ENCODE measurements at places on chromosomes 3 and 15. TPM values are rescaled to one million over a fixed set of nuclear protein-coding genes. Genes with fewer than 3 reads are reported as not detected.

GRCh38 chr3:49751501-49751900, 27.8 kb upstream of the GMPPB start:
- DNase-seq = no peak

DNA sequence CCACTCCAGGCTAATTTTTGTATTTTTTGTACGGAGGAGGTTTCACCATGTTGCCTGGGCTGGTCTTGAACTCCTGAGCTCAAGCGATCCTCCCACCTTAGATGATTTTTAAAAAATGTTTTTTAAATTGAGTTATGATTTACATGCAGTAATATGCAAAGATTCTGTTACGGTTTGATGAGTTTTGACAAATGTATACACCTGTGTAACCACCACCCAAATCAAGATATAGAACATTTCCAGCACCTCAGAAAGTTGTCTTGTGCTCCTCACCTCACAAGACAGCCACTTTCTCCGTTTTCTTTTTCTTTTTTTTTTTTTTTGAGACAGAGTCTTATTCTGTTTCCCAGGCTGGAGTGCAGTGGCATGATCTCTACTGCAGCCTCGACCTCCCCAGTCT, 4.8 kb downstream of the SLC6A6 start:
- no peak for DNase-seq

GRCh38 chr15:86383611-86384010, 303.9 kb downstream of the AGBL1 start:
- DNase-seq = no peak

- no peak for DNase-seq
These were observed 67.8 kb downstream of the OPA1 start for GRCh38 chr3:193660698-193661411.

GRCh38 chr3:117998071-117998470, 1036.6 kb downstream of the IGSF11 start:
- DNase-seq = no peak

DNA sequence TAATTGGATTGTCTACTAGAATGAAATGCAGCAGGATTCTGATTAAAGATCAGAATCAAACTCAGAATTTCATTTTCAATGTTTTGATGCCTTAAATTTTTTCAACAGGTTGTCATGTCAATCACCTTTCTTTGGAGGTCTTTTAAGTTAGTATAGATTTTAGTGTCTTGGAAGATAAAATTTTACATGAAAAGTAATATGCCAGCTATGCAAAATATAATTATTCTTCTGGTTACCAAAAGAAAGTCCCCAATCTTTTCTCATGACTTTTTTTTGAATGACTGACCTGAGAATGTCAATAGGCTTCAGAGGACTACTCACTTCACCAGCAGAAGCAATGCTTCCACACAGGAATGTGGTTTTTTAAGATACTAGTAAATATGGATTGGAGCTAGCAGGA, 4.3 kb downstream of the FGF7 start:
- DNase-seq = no peak

DNA sequence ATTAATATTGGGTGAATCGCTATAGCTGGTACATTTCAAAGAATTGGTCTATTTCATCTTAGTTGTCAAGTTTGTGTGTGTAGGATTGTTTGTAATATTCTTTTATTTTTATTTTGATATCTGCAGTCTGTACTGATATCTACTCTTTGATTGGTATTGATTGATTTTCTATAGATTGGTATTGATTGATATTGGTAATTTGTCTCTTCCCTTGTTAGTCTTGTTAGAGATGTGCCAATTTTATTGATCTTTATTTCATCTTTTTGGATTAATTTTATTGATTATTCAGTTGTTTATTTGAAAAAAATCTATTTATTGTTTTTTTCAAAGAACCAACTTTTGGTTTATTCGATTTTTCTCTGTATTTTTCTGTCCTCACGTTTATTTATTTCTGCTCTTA, 61.4 kb downstream of the TM2D3 start:
- DNase-seq = no peak

DNA sequence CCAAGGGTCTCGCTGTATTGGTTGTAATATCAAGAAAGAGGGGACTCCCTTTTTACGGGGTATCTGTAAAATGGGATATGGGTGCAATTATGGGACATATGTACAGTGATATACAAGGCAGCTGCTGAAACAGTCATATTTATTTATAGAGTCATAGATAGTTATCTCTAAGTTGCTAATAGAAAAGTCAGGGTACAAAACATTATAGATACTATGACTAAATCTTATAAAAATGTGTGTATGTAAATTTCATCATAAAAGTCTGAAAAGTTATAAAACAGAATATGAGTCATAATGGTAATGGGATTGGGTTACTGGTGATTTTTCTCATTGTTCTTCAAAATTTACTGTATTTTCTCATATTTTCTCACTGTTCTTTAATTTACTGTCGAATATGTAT, 344.9 kb upstream of the SLCO3A1 start:
- no peak for DNase-seq

DNA sequence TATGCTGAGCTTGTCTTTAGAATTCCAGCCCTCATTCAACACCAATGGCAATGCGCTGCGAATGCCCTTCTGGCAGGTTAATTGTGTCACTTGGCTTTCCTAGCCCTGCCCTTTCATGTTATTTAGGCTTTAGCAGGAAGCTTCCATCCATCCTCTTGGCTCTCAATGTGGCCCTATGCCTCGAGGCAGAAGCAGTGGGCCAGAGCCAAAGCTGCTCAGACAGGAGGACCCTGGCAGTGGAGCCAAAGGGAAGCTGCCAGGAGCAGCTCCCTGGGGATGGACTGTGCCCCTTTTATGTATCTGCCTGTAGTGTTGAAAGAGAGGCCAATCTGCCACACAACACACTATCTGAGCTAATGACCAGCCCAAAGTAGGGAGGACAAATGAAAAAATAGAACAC, 376.4 kb downstream of the CTNNB1 start:
- no peak for DNase-seq

DNA sequence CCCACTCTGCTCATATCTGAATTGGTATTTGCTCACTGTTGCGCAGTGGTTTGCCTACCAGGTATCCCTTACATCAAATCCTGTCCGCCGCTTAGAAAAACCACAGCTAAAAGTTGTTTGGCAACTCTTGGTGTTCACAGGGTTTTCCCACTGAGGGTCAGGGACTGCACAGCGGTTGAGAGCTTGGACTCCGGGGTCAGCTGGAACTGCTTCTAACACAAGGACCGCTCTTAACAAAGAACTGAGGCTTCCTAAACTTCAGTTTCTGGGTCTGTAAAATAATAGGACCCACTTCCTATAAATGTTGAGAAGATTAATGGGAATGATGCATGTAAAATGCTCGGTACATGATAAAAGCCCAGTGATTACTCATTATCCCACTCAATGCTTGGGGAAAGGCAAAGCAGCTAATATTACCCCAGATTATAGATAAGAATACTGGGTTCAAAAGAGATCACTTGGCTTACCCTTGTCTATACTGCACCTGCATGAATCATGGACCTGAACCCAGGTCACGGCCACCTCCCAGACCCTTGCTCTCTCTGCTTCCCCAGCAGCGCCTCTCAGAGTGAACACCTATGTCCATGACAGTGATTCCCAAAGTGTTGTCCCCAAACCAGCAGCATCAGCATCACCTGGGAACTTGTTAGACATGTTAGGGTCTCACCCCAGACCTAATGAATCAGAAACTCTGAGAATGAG, 36.1 kb downstream of the LIPC start:
- DNase-seq = no peak

- DNase-seq = no peak
These were observed 111.7 kb downstream of the NUP210 start for GRCh38 chr3:13308380-13308801.

GRCh38 chr3:157145606-157146322, 14.2 kb downstream of the CCNL1 start:
- no peak for DNase-seq

GRCh38 chr15:77800305-77800704, 167.6 kb upstream of the LINGO1 start:
- DNase-seq = no peak

GRCh38 chr15:69225355-69226022, 65.1 kb downstream of the GLCE start:
- no peak for DNase-seq

DNA sequence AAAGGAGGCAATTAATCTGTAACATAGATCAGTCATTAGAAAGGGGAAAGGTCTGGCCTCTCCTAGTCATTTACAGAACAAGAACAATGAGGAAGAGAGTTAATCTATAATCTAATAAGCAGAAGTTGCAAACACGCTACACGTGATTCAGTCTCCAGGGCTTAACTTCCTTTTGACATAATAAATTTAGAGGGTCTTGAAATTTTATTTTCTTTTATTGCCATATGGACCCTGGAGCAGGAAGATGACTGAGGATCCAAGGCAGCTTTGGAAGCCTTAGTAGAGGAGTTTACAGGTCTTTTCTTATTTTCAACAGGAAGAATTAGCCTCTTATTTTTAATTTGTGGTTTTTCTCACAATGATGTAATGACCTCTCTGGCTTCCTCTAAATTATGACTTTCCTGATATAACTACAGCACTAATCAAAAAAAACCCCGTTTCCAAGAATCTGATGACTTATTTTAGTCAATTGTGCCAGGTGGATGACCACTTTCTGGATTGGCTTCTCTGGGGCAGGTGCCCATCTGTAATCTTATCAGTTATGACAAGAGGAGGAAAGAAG, 32.2 kb downstream of the ADGRG7 start:
- DNase-seq = no peak

DNA sequence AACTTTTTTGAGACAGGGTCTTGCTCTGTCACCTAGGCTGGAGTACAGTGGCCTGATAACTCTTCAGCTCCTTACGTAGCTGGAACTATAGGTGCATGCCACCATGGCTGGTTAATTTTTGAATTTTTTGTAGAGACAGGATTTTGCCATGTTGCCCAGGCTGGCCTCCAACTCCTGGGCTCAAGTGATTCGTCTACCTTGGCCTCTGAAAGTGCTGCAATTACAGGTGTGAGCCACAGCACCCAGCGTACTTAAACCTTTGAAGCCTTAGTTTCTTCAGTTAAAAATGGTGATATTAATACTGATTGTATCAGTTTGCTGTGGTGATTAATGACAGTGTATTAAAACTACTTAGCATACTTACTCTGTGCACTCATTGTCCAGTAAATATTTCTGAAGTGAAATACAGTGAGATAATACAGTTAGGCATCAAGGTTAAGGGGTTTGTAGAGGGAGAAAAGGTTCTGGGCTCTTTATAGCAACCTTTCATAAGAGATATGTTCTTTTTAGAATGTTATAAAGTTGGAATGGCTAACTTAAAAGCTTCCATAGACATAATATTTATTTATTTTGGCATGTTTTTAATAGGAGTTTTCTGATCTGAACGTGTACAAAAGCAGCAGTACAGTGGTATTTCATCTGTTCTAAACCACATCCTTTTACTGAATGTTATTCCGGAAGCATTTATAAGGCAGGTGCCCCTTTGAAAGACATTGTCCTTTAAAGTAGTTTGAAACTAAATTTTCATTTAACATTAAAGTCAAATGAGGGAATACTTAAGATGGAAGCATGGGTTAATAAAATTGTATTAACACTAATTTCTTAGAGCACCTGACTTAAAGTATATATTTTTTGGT, 23.6 kb downstream of the NCK1 start:
- DNase-seq = no peak

DNA sequence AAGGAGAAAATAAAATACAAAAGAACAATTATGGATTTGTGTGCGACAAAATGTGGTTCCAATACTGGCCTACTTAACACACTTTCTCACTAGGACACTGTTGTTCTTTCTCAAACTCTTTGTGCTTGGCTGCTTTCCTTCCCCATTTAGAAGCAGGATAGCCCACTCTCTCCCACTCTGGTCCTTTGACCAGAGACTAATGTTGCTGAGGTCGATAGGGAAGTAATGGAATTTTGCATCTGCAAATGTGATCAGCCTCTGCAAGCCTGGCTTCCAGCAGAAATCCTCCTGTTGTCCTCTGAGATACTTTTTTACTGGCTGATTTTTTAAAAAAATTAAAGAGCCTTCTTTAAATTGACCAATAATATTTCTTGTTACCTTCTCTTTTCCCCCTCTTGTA, 71.0 kb downstream of the PPM1L start:
- no peak for DNase-seq

DNA sequence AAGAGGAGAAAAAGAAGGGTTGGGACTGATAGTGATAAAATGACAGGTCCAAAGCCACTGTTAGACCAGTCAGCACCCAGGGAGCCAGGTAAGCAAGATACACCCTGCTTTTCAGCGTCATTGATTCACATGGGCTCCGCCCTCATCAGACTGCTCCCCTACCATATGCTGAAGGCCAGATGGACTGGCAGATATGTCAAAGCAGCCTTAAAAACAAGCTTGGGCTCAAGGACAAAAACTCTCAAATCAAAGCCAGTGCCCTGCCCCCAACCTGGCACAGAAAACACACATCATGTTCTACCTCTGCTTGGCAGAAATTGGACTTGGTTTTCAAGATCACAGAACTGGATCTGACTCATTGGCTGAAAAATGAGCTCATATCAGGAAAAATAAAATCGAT, 33.4 kb downstream of the SH3BP5 start:
- no peak for DNase-seq

DNA sequence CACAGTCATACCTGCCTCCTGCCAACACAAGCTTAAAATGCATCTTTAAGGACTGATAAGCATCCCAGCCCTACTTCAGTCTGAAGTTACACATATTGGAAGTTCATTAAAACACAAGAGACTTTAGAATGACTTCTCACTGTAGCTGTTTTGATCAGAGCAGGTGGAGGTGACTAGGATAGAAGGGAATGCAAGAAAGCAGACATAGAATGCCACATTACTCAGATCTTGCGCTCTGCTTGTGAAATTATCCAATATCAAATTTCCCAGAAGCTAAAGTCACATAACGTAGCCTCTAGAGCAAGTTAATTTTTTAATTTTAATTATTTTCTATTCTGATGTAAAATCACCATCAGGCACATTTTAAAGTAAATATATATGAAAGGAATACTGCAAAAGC, 306.5 kb downstream of the PLOD2 start:
- no peak for DNase-seq

DNA sequence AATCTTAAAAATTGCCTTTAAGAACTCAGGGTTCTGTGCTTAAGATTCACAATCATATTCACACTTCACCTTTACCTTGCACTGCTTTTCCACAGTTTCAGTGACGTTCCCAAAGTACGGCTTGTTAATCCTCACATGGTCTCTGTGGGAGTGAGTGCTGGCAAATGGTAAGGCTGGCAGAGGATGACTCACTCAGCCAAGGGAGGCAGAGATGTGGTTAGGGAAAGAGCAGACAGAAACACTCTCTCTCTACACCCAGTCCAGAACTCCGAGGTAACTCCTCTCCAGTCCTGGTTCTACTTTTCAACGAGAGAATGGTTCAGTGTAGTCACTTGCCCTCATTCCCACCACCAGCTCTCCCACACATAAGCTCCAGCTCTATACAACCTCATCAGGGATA, 33.1 kb downstream of the RASGRP1 start:
- DNase-seq = no peak

The CAV3 gene
- not detected for total RNA-seq

The ZNF620 gene
- 7.2 TPM for total RNA-seq

The AADACL2 gene
- total RNA-seq = not detected

The DLL4 gene
- 0.11 TPM for total RNA-seq

The CCR9 gene
- 19.4 TPM for total RNA-seq

The TUSC7 gene
- not detected for total RNA-seq

The ACAN gene
- not detected for total RNA-seq

The GPR87 gene
- total RNA-seq = not detected

The AGTR1 gene
- not detected for total RNA-seq

The BBX gene
- total RNA-seq = 55.8 TPM
